Stimulated activated CD4-positive, alpha-beta T cell treated with anti-CD3 and anti-CD28 coated beads, Interleukin-12 subunit alpha, Interleukin-12 subunit beta, amount 100 ng/mL, for 4 hours (primary cell): ENCODE measurements at places on chromosomes 5 and 9.

DNA sequence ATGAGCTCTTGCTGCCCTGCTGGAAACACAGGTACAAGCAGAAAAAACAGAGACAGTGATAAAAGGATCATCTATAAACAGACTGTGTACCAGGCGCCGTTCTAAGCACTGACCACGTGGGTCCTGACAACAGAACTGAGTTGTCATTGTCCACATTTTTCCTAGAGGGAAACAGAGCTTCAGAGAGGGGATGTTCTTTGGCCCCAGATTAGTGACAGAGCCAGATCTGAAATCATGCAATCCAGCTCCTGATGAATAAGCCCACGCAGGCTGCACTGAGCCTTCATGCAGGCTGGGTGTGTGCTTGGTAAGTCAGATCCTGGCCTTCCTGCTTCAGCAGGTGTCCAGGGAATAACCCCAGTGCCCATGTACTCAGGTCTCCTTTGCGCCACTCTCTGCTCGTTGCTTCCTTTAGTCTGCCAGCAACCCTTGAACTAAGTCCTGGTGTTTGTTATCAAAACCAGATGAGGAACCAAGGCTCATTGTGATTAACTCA, 22.8 kb upstream of the TCF7 start:
- DNase-seq: no peak

DNA sequence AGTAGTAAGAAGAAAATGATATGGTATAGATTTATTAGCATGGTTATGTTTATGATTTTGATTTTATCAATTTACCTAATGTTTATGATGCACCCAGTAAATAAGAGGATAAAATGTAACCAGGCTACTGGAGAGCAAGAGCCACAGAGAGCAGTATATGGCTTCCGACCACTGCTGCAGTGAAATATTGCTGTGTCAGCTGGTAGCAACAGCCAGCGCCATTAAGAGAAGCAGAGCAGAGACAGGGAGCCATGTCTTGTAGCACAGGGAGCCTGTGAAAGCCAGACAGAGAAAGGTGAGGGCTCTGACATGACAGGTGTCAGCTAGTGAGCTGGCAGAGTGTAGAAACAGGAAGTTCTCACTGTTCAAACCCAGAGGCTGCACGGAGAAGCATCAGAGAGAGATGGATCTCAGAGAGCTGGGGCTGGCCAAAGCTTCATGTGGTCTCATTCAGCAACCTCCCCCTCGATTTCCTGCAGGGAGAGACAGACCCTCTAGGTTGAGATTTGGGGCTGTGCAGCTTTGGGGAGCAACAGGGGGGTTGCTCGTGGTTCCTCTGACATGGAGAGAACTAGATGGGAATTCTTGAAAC, 202.1 kb downstream of the MED10 start:
- no peak for DNase-seq

DNA sequence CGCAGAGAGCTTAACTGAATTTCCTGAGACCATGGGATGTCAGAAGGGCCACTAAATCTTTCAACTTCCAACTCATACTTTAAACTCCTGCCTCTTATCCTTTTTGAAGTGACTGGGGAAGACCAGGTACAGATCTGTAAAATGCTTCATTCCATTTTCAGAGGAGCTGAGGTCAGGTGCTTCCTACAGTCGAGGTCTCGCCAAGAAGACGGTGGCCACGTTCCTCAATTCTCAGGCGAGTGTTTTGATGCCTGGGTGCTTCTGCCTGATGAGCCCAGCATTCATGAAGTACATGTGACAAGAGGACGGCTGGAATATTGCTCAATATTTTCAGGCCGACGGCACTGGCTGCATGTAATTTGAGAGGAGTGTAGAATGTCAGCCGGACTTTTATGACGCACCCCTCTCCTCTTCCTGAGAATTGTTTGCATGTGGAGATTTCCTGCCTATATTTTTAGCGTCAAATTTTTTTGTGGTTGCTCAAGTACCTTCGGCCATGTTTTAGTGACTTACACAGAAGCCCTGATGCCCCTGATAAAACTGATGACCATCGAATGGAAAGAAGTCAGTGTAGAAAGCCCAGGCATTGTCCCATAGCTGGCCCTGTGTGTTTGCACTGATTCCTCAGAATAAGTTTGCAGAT, 38.8 kb upstream of the GLRX start:
- no peak for DNase-seq

DNA sequence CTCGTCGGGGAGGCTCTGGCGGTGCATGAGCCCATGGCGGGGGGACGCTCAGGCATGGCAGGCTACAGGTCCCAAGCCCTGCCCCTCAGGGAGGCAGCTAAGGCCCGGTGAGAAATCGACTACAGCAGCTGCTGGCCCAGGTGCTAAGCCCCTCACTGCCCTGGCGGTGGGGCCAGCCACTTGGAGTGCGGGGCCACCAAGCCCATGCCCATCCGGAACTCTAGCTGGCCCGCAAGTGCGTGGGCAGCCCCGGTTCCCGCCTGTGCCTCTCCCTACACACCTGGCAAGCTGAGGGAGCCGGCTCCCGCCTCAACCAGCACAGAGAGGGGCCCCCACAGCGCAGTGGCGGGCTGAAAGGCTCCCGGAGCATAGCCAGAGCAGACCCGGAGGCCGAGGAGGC, 1896.9 kb upstream of the CDH6 start:
- DNase-seq: no peak

DNA sequence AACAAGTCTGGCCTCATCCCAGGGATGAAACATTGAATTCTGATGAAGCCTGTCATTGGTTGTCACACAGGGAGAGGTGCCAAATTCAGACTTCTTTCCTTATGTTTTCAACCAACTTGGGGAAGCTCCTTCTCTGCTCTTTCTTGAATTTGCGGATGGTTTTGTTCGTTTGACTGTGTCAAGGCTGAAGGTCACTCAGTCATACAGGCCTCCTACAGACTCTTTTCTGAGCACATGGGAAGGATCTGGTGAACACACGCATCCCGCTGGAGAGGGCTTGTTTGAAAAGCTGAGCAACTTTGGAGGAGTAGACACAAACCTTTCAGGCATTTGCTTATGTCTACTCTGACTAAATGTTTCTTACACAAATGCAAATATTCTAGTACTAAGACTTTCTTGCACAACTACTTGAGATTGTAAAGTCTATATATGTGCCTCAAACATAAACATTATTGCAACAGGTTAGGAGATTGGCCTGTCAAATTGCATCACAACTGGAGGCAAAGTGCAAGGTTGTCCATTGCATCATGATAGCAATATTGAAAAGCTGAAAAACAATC, 151.5 kb upstream of the NR3C1 start:
- DNase-seq: no peak

DNA sequence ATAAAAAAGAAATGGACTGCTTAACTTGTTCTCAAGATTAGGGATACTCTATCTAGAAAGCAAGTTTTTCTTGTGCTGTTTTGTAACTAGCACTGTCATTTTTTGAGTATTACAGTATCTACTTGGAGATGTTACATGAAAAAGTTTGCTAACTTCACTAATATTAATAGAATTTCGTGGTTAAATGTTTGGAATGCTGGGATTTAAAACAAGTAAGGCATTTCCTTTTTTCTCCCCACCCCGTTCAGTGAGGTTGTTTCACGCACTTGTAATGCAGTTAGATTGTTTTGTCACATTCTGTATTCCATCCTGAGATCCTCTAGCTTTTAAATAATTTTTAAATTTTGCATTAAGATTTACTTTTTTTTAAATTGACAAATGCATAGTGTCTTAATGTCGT, 20.0 kb upstream of the TEK start:
- DNase-seq: no peak
